ENCODE measurements at places on chromosomes 5 and 9.

DNA sequence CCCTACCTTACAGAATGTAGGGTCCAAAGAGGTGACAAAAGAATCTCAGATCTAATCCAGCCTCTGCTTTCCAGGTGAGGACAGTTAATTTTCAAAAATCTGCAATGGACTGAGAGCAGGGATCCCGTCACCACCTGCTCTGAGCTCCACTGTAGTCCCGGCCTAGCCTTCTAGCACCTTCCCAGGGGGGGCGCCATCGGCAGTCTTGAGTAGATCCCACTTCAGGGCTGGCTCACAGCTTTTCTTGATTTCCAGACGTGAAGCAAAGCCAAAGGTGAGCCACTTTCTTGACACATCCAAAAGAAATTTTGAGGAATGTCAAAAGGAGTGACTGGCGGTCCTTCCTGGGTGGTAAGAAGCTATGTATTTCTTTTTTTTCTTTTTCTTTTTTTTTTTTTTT lies 114.1 kb downstream of the SYK start:
- no peak for DNase-seq

- DNase-seq, result no peak
Measured at GRCh38 chr5:135694012-135694411, 115.2 kb upstream of the CXCL14 start.

DNA sequence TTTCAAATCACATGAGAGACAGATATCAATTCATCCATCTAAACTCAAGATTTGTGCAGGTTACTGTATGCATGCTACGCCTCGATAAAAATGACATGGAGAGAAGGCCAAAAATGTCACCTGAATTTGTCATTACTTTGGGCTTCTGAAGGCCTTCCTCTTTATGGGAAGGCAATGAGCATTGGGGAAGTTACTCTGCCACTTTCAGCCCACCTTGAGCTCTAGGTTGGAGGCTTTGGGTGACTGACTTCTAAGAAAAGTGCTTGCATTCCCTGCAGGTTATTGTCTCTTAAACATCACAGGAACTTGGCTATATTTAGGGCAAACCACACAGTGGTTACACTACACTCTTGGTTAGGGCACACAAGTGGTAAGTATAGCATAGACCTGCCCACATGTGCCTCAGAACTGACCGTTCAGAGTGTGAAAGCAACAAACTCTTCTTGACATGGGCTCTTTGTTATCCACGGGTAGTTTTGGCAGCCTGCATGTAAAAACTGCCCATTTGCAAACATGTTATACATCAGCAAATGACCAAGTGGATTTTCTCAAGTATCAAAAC lies 169.5 kb downstream of the ZNF608 start:
- DNase-seq, result no peak

- DNase-seq, result no peak
Measured at GRCh38 chr5:83817591-83817990, 96.9 kb upstream of the HAPLN1 start.

DNA sequence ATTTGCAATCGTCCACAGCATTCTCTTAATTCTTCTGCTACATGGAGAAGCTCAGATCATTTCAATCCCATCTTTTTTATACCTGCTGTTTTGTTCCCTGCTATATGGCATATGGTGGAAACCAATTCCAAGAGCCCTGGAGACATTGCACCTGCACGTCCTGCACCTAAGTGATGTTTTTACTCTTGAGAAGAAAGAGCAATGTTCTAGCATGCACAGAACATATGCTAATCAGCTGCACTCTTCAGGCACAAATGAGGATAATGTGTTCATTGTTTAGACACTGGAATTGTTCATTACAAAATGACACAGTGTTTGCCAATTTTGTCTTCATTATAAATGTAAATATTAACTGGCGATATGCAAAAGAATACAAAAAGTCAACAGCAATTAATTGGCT lies 935.8 kb downstream of the TLE4 start:
- no peak for DNase-seq

- no peak for DNase-seq
Measured at GRCh38 chr9:124593200-124593599, 86.0 kb upstream of the NR5A1 start.

DNA sequence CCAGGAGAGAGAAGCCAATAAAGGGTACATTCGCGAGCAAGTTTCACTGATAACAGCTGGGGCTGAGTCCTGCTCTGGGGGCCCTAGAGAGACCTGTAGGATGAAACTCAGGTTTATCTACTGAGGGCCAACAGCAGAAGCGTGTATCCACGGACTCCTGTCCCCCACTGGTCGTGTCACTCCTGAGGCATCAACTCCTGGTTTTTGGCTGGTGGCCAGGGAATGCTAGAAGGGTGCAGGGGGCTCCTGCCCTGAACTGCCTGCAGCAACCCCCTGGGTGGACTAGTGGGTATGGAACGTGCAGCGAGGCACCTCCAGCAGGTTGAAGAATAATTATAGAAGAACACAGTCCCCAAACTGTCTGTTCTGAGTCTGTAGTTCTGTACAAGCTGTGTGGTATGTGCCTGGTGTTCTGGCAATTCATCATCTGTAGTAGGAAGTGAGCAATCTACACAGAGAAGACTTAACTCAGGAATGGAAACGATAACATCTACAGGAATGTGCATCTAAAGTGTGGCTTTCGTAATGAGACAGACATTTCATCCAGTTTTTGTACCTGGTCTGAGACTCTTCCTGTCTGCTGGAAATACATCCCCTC lies 64.5 kb upstream of the GNA14 start:
- no peak for DNase-seq

DNA sequence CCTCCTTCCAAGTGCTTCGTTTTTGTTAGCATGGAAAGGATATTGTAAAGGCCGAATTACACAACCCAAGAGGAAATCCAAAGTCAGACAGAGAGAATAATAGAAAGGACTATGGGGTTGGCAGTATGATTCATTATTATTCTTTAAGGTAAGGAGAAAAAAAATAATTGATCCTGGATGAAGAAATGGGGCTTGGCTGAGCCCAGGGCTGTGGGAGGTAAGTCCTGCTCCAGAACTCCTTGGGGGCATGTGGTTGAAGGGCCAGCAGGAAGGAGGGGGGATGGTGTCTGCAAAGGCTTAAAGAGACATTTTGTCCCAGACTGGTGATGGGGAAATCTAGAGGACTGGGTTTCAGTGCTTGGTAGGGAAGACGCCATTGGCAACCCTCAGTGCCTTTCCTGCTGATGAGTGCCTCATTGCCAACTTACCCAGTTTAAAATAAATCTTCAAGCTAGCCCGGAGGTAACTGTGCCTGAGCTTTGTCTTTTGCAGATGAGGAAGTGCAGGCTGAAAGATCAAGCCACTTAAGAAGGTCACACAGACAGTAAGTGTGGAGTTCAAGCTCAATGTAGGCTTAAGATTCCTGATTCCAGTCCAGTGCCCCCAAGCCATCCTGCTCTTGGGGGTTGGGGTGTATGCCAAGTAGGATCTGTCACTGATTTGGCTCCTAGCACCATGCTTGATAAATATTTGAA lies 30.2 kb downstream of the FOXI1 start:
- DNase-seq, result no peak

- DNase-seq, result no peak
Measured at GRCh38 chr5:96080557-96080956, 118.9 kb upstream of the ELL2 start.

DNA sequence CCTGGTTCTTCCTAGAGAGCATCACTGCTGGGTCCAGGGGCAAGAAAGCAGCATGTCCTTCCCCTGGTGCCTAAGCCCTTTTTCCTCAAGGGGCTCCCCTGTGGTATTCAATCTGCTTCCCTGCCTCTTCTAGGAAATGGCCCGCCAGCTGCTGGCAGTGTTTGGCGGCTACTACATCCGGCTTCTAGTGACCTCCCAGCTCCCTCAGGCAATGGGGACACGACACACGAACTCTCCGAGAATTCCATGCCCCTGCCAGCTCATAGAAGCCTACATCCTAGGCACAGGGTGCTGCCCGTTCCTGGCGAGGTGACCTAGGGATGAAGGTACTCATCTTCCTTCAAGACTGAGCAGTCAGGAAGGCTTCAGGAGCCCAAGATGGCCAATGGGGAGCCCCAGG lies 14.6 kb downstream of the TEX53 start:
- no peak for DNase-seq

DNA sequence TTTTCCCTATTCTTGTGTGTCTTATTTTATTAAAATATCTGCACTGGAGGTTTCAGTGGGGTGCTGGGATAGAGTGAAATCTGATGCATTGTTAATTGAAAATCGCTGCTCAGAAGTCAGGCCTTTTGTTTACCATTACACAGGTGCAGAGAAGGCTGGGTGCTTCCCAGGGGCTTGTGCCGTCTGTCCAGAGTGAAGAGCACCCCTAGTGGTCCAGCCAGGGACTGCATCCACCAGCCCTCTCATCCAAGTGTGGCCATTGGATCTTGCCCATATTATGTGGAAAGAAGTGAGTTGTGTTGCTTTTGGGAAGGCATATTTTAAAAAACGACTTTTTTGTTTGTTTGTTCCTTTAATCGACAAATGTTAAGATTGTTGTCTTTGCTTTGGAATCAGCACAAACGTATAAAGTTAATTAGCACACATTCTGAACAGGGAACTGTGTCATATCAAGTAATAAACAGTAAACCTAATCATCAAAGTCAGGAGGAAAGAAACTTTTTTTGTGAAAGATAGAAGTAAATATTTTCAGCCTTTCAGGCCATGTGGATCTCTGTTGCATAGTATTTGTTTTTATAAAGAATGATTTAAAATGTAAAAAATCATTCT lies 315.6 kb downstream of the MTRR start:
- no peak for DNase-seq

DNA sequence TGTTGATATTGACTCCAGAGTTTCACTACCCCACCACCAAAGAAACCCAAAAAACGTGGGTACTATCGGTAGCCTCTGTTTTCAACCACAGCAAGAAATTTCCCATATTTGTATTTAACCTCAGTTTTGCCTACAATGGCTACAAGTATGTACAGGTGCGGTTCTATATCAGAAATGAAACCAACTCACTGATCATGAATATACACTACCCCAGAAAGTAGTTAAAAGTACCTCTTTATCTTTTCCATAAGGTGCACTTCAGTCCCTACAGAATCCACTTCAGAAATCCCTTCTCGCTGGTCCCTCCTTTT lies 140.6 kb upstream of the SLC12A2 start:
- DNase-seq, result no peak

DNA sequence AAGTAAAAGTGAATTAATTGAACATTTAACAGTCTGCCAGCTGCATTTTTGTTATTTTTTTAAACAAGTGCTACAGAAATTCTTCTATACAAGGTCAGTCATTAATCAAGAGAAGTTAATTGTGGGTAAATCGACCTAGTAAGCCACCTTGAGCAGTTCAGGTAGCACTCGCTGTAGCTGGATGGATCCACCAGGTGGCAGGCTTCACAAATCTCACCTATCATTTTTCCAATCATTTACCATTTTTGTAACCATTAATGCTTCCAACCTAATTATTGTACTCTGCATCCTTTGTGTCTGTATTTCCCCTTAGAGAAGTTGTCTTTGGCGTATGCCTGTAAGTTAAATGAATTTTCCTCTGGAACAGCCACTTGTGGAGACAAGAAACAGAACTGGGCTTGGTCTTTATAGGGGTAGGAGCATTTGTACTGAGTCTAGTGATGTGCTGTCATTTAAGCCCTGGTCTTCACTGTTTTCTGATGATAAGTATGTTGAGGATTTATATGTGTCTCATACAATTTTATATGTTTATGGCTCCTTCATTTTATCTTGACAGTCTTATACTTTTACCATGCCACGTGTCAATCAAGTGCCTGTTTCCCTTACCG lies 39.5 kb downstream of the CD180 start:
- DNase-seq, result peak; percentile 23

DNA sequence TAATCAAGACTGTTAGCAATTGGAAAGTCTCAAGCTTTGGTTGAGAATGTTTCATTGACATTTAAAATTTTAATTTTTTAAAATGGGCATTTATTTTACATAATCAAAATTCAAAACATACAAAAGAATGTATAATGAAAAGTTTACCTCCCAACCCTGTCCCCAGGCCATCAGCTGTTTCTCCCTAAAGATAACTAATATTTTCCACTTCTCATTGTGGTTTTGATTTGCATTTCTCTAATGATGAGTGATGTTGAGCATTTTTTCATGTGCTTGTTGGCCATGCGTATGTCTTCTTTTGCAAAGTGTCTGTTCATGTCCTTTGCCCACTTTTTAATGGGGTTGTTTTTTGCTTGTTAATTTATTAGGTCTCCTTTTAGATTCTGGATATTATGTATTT lies 11.4 kb upstream of the MACIR start:
- DNase-seq, result no peak

DNA sequence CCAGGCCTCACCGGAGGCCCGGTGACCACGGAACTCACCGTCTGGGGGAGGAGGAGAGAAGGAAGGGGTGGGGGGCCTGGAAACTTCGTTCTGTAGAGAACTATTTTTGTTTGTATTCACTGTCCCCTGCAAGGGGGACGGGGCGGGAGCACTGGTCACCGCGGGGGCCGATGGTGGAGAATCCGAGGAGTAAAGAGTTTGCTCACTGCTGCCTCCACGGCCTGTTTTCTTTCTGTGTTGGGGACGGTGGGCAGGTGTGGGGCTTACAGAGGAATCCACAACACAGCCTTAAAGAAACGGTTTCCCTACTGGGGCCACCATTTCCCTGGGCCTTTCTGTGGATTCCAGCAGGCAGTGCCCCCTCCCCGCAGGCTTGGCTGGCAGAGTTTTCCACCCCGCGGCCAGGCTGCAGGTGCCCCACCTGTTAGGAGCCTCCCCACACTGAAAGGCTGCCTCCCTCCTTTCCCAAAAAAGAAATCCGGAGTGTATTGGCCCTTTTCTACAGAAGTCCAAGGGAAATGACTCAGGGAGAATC lies 80.8 kb downstream of the NTNG2 start:
- DNase-seq, result no peak

DNA sequence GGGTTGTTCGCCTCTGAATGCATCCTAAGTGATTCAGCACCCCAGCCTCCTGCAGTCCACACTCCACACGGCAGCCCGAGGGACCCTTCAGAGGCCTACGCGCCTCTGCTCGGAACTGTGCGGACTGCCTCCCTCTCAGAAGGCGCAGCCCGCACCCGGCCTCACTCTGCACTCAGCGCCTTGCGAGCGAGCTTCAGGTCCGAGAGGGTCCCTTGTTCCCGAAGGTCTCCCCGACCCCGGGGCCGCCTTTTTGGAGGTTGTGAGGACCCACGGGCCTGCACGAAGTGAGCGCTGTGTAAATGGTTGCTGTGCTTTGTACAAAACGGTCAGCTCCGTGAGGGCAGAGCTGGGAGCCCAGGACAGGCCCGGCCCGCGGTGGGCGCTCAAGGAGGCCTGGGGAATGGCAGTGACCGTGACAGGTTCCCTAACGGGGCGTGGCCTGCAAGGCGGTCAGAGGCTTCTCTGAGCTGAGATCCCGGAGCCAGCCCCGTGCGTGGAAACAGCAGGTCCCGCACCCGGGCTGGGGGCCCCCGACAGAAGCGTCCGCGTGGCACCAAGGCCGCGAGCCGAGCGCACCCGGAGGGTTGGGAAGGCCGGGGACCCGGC lies 698 bp upstream of the CACNA1B start:
- no peak for DNase-seq

GRCh38 chr9:127015921-127016512 lies 101.4 kb downstream of the RALGPS1 start:
- no peak for DNase-seq
